ENCODE measurements at places on chromosomes 1 and 21.

- DNase-seq: no peak
Measured at GRCh38 chr1:35441926-35442579, 115.2 kb downstream of the KIAA0319L start.

DNA sequence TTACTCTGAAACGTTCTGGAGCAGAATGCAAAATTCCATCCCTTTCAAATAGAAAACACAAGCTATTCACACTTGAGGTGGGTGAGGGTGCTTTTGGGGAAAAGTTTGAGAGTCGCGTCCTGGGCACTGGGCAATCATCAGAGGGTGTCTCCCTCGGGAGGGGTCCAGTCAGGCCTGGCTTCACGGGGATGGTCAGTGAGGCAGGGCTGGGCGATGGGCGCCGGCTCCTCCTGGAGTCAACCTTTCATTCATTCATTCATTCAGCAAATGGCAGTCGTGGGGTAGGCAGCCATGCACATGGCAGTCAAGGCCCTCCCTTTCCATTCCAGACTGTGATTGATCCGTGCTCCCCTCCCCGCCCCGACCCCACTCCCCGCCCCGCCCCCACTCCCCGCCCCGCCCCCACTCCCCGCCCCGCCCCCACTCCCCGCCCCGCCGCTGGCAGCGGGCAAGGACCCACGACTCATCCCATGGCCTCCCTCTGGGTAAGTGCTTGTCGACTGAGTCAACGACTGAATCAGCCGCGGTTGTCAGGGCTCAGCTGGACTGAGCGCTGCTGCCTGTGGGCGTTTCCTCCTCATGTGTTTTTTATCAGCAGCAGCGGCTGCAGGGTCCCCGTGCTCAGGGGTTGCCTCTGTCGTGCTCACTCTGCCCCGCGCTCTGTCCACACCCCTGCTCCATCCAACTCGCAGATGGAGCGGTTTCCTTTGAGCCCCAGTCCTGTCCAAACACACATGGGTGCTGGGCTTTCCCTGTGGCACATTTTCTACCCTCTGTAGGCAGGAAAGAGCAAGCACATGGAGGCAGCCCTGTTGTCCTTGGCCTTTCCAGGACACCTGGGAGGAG lies 12.5 kb upstream of the SPSB1 start:
- no peak for DNase-seq

GRCh38 chr21:25501996-25502665 lies 105.2 kb downstream of the MRPL39 start:
- no peak for DNase-seq

DNA sequence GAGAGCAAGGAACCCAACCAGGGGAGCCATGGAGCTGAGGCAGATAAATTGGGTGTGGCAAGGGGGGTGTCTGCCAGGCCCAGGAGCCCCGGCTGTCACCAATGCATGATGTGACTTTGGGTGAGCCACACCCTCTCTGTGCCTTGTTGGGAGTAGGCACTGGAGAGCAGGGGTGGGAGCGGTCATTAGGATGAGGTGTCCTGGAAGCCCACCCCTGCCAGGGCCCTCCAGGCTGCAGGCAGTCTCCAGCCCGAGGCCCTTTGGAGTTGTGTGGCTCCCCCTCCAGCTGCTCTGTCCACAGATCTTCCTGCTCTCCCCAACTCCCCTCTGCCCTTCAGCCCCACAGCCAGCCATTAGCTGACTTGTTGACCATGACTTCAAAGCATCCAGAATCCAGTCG lies 11.4 kb downstream of the MX2 start:
- no peak for DNase-seq

DNA sequence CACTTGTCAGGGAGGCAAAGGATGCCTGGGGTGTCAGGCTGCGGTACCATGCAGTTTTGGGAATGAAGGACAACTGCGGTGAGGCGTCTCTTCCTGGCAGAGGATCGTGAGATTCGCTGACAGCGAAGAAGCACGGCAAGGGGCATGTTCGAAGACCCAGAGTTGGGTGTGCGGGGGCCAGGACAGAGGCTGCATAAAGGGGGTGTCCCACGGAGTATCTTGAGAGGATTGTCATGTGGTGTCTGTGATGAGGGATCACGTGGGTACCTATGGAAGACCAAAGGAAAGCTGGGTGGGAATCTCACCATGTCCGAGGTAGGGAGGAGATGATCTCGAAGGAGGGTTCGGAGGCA lies 372 bp downstream of the SLC25A44 start:
- DNase-seq: no peak

DNA sequence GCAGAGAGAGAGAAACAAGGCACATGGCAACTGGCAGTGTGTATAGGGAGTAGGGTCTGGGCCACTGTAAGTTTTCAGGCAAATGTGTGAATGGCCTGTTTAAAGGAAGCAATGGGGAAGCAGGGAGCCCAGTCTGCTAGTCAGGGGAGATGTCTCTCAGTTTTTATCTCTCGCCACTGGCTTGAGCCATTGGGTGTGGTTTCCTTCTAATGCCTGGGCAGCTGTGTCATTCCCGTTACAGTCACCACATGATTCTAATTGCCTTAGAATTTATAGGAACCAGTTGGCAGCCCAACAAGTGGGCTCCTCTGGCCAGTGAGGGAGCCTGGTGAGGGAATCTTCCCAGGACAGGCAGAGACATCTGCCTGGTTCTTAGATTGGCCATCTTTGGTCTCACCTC lies 182.4 kb downstream of the DISC1 start:
- no peak for DNase-seq

DNA sequence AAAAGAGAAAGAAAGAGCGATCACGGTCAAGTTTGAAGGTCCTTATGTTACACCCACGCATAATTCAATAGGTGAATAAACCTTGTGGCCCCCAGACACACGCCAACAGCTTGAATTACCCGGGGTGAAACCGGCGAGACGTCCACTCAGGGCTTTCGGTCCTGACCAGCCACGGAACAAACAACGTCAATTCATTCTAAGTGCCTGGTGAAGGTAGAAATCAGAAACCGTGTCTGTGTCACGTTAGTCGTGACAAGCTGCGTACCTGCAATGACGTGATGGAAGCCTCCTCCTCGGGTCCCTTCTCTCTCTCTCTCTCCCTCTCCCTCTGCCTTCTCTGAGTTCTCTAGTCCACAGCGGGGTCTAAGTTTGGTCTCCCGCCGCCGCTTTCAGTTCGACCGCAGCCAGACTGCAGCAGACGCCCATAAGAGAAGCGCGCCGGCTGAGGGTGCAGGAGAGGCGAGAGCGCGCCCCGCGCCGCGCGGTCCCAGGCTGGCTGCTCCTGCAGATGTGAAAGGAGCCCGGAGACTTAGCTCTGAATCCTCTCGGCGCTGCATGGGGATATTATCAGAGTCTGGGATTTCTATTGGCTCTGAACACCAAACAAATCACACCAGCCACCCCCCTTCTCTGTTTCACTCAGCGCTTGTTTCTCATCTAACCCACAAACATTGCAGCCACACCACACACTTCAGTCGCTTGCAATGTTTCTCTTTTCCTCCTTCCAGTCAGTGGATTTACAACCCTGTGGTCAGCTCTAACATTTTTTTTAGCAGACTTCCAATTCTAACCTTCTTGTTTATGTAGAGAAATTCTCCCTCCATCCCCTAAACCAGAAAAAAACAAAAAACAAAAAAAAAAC lies at the start of gene GREM2:
TSS of gene GREM2 (minus strand) at position 537 of the 862 bp plus-strand sequence. CDS start 118,680 bp downstream, outside the sequence.
- no peak for DNase-seq

DNA sequence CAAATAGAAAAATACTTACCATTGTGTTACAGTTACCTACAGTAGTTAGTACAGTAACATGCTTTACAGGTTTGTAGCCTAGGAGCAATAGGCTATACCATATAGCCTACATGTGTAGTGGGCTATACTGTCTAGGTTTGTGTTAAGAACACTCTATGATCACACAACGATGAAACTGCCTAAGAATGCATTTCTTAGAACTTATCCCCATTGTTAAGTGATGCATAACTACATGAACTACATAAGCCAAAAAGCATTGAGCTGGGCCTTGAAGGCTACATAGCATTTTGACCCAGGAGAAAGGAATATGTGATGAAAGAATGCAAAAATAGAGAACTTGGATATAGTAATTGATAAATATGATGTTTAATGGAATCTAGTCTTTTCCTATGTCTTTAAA lies 46.4 kb upstream of the JUN start:
- DNase-seq: no peak

- no peak for DNase-seq
Measured at GRCh38 chr1:111470596-111470995, 3.2 kb upstream of the C1orf162 start.

GRCh38 chr1:61978796-61979195 lies 215.9 kb upstream of the L1TD1 start:
- no peak for DNase-seq

DNA sequence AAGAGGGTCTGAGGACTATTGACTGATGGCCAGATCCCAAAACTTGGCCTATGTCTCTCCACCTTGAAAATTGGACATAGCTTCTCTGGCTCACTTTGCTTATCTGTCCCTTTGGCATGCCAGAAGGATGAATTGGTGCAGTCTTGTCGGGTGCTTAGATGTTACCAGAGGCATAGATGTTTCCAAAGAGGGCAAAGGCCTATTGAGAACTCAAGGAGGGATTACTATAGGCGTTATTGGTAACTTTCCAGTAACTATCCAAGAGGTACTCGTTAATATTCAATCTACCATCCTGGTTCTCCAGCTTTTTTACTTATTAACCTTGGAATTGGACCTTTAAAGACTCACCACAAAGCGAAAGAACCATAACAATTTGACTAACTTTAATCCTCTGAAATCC lies 368.3 kb upstream of the ESRRG start:
- no peak for DNase-seq

DNA sequence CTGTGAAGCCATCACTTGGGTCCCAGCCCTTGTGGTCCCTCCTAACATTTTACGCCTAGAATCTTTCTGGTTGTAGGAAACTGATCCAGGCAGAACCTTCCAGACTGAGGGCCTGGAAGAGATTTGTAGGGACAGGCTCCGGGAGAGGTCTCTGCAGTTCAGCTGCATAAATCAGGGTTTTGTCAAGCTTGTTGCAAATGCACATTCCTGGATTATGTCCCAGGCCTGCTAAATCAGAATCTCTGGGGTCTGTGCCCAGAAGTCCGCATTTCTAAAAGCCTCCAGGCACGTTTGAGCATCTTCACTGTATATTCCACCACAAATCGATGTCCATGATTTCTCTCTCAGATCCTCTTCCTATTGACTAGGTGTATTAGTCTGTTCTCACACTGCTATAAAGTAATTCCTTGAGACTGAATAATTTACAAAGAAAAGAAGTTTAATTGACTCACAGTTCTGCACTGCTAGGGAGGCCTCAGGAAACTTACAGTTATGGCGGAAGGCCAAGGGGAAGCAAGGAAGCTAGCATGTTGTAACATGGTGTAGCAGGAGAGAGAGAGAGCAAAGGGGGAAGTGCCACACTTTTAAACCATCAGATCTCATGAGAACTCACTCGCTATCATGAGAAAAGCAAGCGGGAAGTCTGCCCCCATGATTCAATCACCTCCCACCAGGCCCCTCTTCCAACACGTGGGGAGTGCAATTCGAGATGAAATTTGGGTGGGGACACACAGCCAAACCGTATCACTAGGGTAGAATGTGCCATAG lies 1.2 kb upstream of the FHAD1 start:
- no peak for DNase-seq

- no peak for DNase-seq
Measured at GRCh38 chr1:25622531-25622930, 5.9 kb downstream of the MAN1C1 start.

GRCh38 chr1:154908937-154909336 lies 27.6 kb downstream of the PMVK start:
- DNase-seq: no peak

DNA sequence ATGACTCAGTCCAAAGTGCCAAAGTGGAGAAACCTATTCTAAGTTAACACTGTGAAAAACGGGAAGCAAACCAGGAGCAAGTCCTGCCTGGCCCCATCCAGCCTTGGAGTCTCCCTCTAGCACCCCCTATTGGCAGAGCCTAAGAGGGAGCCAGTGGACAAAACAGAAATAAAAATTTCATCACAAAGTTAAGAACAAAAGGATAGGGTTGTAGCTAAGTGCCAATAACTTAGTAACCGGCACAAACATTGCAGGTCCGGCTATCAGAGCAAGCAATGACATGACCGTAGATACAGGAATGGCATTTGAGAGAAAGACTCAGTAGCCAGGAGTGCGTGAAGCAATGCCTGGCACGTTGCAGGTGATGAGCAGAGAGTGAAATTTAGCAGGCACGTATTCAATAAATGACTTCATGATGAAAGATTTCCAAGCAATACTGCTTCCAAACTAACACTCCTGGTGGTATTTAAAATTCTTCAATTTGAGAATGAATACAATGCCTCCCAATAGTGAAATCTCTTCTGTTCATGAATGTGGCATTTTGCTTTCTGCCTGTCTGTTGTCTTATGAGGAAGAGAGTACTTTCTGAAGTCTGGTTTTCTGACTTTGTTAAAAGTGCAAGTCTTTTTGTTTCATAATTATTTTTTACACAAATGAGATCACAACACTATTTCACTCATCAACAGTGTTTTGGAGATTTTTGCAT lies 391.0 kb downstream of the OMA1 start:
- no peak for DNase-seq

DNA sequence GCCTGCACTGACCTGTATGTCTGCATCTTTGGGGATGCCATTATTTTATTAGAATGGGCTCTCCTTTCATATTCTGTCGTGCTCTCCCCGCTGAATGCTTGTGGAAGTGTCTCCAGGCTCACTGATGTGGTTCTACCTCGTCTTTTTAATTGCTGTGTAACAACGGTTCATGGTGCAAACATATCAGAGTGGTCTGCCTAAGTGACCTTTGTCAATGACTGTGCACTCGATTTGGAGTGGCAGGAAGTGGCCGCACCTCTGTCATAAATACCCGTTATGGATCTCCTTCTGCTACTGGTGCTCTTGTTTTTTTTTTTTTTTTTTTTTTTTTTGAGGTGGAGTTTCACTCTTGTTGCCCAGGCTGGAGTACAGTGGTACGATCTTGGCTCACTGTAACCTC lies 38.3 kb downstream of the SPSB1 start:
- DNase-seq: no peak

Measured in stimulated activated CD4-positive, alpha-beta T cell treated with anti-CD3 and anti-CD28 coated beads, Interleukin-1b, Interleukin-23, amount 100 ng/mL, for 1 hour (primary cell).